Stimulated activated CD8-positive, alpha-beta memory T cell treated with anti-CD3 and anti-CD28 coated beads, Interleukin-15, amount 100 ng/mL, for 1 hour (primary cell): ENCODE measurements at places on chromosomes 2 and 18.

GRCh38 chr2:217167531-217167930, 307.7 kb upstream of the TNP1 start:
- DNase-seq = no peak

DNA sequence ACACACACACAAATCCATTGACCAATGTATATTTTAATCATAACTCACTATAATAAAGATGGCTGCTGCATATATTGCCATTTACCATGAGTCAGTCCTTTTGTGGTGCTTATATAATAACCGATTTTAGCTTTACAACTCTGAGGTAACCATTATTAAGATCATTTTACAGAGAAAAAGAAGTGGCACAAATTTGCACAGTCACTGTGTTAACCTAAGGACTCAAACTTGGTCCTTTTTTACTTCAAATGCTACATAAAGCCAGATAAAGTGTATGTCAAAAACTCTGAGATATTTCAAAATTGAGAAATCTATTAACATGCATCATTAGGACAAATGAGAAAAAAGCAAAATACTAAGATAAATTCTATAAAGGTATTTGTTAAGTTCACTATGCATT, 923.7 kb downstream of the NRXN1 start:
- DNase-seq = no peak

DNA sequence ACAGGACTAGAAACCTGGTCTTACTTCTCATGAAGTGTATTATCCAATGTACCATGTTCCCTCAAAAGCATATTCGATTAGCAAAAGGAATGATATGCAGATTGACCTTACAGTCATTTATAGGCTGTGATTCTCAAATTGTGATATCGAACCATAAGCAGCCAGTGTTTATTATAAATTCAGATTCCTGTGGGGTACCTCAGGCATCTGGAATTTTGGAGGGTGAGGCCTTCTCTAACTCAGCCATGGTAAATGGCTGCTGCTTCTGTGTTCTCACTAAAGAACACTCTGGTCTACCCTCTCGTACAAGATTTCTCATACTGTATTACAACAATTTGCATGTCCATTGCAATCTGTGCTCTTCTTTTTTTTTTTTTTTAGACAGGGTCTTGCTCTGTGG, 84.5 kb downstream of the PRPF40A start:
- no peak for DNase-seq

GRCh38 chr2:7670905-7671641, 753.9 kb downstream of the RNF144A start:
- DNase-seq = no peak

DNA sequence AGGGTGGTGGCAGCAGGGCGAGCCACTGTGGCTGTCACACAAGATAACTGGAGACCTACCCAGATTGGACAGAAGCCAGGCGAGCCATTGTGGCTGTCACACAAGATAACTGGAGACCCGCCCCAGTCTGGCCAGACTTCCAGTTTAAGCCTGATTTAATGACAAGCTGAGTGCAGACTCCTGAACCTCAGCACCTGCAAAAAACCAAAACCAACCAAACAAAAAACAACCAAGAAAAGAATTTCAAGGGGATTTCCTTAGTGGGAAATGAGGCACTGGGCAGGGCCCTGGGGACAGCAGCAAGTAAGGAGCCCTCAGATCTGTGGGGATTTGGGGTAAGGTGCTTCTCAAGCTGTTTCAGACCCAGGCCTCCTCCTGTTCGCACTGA, 95.2 kb upstream of the BOD1L2 start:
- DNase-seq = no peak

DNA sequence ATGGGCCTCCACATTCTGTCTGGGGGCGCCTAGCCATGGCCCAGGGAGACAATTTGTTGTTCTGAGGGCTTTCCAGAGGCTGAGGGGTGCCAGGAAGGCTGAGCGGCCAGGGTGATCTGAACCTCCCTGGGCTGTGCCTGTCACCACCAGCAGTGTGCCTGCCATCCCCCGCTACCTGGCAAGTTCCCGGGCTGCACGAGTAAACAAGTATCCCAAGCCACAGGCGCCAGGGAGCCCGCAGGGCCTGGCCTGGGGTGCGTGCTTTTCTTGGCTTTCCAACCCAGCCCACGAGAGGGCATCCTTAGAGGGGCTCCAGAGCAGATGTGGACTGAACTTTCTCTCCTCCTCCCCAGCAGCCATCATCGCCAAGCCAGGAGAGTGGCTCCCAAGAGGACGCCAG, 35.1 kb upstream of the B3GNT7 start:
- no peak for DNase-seq

- no peak for DNase-seq
Measured at GRCh38 chr2:165560377-165560988, 91.0 kb downstream of the CSRNP3 start.

GRCh38 chr18:57624988-57625387, 3.4 kb upstream of the NARS1 start:
- DNase-seq = no peak

DNA sequence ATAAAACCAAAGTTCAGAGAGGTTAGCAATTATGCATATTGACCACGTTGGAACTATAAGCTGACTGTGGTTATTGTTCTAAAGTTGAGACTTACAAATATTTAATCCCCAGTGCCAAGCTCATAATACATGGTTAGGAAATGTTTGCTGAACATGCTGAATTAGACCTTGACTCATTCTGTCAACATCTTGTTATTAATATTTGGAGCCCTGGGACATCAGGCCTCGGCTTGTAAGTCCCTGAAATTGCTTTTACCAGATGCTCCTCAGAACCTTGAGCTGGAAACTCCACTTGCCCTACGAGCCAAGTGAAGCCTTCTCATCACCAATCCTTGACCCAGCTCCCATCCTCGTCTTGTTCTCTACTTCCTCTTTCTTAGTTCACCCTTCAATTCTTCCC, 21.2 kb downstream of the DYNAP start:
- no peak for DNase-seq

- DNase-seq = no peak
Measured at GRCh38 chr18:37539236-37539635, 26.4 kb downstream of the CELF4 start.

- DNase-seq = no peak
Measured at GRCh38 chr2:17164550-17164949, 353.7 kb downstream of the RAD51AP2 start.

DNA sequence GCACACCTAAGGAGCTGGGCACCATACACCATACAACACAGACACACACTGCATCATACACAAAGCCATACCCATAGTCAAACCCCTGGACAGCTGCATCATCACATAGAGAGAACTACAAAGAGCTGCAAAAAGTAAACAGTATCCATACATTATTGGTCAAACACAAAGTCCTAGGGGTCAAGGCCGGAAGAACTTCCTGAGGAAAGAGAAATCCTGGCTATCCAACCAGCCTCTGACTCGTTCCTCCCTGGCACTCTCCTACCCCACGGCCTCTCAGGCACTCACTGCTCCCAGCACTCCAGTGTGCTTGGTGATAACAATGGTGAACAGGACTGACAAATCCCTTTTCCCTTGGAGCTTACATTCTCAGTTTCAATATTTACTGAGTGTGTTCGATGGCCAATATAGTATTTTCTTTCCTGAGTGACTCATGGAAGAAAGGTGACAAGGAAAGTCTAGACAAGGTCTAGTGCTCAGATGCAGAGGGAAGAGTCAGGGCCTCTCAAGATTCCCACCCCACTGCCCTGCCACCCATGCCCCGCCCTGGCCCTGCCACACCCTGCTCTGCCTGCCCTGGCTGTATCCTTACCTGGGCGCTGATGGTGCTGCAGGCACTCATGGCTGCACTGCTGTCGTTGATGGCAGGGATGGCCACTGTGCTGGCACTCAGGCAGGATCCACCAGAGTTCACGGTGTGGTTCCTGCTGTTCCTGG, 3.4 kb downstream of the CFAP65 start:
- DNase-seq = no peak

GRCh38 chr2:220663065-220663464, 909.0 kb downstream of the EPHA4 start:
- DNase-seq = no peak

DNA sequence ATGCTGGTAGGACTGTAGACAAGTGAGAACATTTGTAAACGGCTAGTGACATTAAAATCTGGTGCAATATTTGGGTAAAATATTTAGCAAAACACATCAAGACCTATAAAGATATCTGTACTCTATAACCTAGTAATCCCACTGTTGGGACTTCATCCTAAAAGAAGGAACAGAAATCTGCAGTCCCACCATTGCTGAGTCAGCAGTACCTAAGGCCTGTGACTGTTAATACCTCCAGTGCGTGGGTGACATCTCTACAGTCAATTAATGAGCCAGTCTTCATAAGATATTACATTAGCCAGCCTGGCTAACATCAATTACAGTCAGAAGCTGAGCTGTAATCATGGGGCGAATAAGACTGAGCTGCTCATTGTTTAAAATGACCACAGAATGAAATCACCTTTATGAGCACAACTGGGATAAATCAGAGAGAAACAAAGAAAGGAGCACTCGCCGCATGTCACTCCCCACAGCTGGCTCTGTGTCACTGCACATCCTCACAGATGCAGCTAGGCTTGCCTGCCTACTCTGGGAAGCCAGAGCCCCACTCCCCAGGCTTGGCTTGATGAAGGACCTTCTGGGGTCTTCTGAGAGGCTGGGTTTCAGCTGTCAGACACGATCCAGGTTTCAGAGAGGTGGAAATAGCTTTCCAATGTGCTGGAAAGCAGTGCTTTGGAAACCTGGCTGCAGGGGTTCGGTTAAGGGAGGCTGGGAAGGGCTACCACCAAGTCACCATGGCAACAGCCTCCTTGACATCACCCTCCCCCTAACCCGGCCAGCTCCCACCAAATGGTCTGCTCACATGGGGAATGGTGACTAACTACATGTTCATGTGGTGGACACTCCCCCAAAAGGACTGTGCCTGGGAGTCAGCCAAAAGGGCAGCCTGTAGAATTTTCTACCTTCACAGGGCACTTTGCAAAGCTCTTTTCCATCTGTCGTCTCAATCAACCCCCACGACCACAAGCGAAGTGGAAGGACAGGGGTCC, 145.0 kb downstream of the ZBTB7C start:
- DNase-seq = no peak

DNA sequence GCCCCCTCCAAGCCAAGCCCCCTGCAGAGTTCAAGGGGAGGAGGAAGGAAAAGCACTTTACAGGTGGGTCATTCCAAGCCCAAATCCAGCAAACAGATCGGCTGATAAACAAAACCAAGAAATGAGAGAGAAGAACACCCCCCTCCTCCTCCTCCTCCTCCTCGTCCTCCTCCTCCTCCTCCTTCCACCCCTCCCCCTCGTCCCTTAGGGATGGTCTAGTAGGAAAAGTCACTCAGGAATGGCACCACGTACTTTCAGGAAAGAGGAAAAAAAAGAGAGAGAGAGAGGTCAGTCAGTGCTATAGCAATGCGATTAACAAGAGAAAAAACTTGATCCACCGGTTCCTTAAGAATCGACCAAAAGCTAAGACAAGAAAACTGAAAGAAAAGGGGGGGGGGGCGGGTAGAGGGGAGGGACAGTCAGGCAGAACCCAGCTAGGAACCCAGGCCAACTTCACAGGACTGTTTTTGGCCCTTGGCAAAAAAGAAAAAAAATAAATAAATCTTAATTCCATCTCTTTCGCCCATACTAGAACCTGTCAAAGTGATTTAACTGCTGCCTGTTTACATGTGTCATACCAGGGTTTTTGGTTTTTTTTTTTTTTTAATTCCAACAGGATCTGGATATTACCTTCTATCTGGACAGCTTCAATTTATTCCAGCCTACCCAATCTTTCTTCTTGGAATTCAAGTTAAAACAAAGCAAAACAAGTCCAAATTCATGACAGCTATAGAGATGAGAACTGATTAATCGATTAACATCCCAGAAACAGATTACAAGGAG, 906 bp downstream of the IKZF2 start:
- no peak for DNase-seq

GRCh38 chr18:42228581-42228980, 273.5 kb downstream of the PIK3C3 start:
- no peak for DNase-seq

GRCh38 chr2:18208956-18209355, 330.5 kb downstream of the KCNS3 start:
- DNase-seq = no peak

DNA sequence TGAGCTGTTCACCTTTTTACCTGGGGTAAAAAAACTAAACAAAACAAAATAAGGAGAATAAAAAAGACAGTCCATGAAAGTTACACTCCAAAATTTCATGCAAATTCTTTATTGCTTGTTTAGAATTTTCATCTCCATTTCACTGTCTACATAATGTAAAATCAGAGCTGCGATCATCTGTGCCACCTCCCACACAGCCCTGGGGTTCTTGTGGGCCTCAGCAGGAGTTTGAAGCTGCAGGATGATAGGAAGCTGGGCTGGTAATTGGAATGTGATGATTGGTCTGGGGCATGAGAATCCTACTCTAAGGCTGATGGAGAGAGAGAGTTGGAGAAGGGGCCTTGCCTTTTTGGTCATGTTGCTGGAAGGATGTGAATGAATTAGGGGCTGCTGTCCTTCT, 4.2 kb upstream of the LHCGR start:
- DNase-seq = no peak

DNA sequence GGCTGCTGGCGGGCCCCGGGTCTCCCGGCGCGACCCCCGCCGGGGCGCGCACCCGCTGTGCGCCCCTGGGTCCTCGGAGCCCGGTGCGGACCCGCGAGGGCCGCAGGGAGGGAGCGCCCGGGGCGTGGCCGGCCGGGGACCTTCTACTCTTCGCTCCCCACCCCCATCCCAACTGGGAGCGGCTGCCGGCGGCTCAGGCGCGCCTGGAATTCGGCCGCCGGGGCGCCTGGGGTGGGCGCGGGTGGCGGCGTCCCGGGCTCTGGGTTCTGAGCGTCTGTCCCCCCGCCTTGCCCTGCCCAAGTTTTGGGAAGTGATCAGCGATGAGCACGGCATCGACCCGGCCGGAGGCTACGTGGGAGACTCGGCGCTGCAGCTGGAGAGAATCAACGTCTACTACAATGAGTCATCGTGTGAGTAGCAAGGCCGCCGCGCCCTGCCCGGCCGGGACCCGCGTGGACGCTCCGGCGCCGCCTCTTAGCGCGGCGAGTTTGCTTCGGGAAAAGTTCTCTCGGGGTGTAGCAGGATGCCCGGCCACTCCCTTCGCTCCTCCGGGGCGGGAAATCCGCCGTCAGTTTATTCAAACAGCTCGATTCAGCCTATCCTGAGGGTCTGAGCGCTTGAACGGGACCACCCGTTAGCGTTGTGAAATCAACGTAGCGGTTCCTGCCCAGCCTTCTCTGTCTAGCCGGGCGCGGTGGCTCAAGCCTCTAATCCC, 502 bp downstream of the TUBB6 start:
- no peak for DNase-seq

DNA sequence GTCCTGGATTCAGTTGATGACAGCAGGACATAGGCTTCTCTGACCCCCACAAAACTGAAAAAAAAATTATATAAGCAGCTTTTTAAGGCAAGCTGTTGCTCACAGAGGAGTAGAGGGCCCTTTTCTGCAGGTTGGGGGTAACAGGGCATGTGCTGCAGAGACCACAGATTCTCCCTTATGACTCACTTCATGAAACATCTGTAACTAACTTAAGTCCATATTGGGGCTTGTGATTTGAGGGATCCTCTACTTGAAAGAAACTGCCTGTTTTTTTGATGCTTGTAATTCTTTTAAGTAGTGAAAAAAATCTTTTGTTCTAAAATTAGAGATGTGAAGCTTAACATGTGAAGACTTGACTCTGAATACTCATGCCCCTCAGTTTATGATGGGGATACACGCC, 33.4 kb downstream of the XRCC5 start:
- no peak for DNase-seq
